ENCODE measurements at places on chromosomes 5 and 9.

GRCh38 chr5:81035522-81035921, 75.4 kb downstream of the RASGRF2 start:
- no peak for DNase-seq

DNA sequence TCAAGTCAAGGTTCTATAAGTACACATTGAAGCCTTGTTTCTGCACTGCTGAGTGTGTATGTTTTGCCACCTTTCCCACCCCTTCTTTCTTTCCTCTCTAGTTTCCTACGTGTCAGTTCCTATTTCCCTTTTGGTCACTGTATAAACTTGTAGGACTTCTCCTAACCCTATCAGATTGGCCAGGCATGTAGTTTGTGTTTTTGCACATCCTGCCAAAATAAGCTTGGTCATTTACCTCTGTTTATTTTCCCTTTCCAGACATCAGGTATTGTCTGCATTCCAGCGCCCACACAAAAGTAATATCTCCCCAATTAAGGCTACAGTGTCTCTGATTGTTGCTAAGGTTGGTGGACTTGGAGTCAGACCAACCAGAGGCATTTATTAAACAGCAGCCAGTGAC, 252.9 kb upstream of the MPDZ start:
- DNase-seq = no peak

- DNase-seq = no peak
These were observed 14.1 kb downstream of the LCN10 start for GRCh38 chr9:136728548-136729123.

GRCh38 chr9:13035822-13036221, 243.7 kb downstream of the MPDZ start:
- no peak for DNase-seq
